ENCODE measurements at places on chromosomes 5 and 9. TPM values are rescaled to one million over a fixed set of nuclear protein-coding genes. Genes with fewer than 3 reads are reported as not detected.
A peak's percentile ranks its signal among the peaks of the same experiment; 100 is the strongest.

CDC20B gene
- total RNA-seq = not detected

GRCh38 chr5:6317116-6317798, 61.1 kb downstream of the MED10 start:
- no peak for DNase-seq

DNA sequence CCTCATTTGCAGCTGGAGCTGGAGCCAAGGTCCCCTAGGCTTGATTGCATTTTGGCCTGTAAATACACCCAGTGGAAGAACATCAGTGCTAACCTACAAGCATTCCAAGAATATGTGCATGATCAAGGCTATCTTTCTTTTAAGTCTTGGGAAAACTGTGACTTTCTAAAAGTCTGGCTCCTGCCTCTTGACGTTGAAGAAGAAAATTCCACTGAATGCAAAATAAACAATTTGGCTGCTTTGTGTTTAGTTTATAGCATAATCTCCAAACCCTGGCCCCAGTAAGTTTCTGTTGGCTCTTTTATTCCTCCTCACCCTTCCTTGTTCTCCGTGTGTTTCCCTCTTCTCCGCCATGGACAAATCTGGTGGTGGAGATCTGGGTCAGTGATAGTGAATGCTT, 109.3 kb upstream of the TLE1 start:
- no peak for DNase-seq

DNA sequence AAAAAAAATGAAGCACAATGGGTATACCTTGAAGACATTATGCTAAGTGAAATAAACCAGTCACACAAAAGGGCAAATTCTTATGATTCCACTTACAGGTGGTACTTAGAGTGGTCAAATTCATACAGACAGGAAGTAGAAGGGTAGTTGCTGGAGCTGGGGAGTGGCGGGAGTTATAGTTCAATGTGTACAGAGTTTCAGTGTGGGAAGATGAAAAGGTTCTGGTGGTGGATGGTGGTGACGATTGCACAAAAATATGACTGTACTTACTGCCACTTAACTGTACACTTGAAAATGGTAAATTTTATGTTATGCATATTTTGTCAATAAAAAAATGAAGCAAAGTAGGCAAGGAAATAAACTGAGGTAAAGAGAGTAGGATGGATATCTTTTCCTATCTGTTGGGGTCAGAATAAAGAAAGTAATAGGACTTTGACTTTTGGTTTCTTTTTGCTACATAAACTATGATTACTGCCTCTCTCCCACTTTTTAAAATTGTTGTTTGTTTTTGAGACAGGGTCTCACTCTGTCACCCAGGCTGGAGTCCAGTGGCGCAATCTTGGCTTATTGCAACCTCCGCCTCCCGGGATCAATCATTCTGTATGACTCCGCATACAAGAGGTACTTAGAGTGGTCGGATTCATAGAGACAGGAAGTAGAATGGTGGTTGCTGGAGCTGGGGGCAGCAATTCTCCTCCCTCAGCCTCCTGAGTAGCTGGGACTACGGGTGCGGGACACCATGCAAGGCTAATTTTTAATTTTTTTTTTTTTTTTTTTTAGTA, 4.0 kb upstream of the PSAT1 start:
- DNase-seq = peak; percentile 75

DNA sequence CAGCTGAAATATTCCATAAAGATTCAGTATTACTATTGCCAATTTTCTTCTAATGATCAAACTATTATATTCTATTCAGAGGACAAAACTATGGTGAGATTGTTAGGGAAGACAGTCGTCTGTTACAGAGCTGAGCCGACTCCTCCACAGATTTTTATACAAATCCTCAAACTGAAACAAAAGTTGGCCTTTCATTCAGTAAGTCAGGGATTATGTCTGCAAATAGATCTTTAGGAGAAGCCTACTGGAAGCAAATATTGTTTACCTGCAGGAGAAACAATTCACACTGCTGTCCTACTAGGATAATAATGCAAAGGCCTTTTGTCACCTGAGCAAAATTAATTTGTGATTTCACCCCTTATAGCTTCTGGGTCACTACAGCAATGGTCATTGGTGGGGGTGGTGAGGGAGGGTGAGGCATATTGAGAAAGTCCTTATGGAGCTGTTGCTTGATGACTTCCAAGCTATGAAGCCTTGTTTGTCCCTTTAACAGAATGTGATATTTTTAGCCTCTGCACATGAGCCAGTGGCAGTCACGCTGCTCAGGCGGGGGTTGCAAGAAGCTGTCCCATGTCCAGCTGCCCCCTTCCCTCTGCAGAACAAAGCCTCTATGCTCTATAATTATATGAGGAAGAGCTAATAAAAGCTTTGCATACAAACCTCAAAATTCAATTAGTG, 200.5 kb upstream of the KLF9 start:
- DNase-seq = no peak

GABRA1 gene
- total RNA-seq = not detected

DNA sequence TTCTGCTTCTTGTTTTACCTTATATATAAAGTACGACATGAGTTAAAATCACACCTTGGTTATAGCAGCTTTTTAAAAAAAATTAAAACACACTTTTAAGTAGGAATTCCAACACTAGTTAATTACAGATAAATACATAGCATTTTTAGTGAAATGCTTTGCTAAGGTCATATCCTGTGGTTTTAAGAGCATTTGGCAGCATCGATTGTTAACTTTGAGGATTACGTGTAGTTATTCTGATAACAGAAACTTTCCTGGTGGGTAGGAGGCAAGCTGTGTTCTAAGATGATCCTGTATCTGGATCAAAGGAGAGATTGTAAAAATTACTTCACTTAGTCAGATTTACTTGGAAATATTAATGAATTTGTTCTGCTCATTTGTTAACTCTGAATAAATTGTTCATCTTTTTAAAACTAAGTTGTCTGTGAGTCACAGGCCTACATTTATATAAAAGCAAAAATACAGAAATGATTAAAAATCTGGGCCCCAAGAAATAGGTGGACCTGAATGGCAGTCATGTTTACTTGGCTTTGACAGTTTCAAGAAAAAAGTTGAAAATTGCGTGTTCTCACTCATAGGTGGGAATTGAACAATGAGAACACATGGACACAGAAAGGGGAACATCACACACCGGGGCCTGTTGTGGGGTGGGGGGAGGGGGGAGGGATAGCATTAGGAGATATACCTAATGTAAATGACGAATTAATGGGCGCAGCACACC, 58.3 kb downstream of the TRIO start:
- no peak for DNase-seq

DNA sequence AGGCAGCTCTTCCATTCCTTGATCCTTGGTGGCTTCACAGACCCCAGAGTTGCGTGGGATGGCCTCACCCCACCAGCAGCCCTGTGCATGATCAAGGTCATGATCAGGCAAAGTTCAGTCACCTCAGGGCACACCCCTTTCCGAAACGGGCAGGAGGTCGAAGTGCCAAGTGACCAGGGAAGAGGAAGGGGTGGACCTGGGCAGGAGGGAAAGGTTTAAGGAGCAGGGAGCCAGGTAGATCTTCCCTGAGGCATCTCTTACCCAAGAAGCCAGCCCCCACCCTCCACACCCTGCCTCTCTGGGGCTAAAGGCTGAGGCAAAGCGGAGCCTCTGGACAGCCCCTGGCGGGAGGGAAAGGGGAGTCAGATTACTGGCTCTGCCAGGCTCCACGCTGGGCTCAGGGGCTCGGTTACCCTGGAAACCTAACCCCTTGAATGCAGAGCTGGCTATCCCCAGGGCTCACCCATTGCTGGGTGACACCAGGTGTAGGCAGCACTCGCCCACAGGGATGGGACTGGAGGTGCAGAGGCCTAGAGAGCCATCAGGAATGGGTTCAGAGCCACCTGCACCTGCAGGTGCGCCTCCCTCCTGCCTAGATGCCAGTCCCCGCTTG, 3.6 kb downstream of the MGAT4B start:
- DNase-seq = no peak

GRCh38 chr5:93585041-93585766, 2.2 kb downstream of the NR2F1 start:
- DNase-seq = no peak

RASEF gene
- total RNA-seq = not detected

GRCh38 chr5:149572170-149572569, 9.1 kb upstream of the ARHGEF37 start:
- DNase-seq = no peak

FGF1 gene
- total RNA-seq = not detected

MOB3B gene
- 0.47 TPM for total RNA-seq

GRCh38 chr9:785997-786396, 55.5 kb upstream of the DMRT1 start:
- DNase-seq = no peak

- no peak for DNase-seq
Observed at GRCh38 chr5:43044181-43044914, 4.2 kb upstream of the ANXA2R start.

GRCh38 chr5:142508591-142508990, 177.3 kb downstream of the FGF1 start:
- DNase-seq = no peak

GRCh38 chr9:98652741-98653140, 56.0 kb downstream of the GABBR2 start:
- DNase-seq = no peak

DNA sequence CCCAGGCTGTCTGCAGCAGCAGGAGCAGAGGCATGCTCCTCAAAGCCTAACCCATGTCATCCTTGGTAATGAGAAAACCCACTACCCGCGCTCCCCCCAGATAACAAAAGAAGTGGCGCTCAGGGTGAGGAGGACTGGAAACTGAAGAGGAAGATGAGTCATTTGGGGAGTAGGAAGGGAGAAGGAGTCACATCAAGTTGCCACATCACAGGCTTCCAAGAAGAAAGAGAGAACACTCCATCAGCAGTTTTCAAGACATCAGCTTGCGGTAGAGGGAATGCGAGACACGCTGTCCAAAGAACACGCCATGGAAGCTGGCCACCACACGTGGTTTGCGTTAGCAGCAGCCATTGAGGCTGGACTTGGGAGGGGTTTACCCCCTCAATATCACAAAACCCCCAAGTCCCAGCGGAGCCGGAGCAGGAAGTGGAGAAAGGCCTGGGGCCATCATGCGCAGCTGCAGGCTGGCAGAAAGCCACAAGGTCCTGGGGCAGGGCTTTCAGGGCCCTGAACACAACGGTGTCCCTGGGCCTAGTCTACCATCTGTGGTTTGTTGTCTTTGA, 41.5 kb downstream of the SH3PXD2B start:
- peak; percentile 39 for DNase-seq

DNA sequence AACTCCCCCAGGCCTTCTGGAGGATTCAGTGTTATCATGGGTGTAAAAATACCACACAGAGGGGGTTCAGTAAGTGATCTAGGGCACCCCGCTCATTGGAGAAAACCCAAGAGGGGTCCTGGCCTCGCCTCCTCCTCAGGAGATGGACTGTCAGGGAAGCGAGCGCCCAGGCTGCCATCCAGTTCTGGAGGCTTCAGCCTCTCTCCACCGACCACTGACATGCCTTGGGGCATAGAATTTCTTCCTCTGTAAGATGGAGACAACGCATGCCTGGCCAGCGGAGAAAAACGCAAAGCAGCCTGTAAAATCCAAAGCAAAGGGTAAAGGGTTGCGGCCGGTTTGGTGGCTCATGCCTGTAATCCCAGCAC, 165.4 kb downstream of the COL23A1 start:
- DNase-seq = no peak

DNA sequence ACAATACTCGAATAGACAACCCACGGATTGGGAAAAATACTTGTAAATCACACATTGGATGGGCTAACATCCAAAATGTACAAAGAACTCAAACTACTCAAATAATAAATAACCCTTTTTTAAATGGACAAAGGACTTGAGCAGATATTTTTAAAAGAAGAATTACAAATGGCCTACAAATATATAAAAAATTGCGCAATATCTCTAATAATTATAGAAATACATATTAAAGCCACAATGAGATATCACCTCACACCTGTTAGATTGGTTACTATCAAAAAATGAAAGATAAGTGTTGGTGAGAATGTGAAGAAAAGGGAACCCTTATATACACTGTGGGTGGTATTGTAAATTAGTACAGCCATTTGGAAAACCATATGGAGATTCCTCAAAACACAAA, 40.8 kb upstream of the ADAMTS19 start:
- no peak for DNase-seq

GRCh38 chr9:21244836-21245235, 5.0 kb upstream of the IFNA14 start:
- no peak for DNase-seq

DNA sequence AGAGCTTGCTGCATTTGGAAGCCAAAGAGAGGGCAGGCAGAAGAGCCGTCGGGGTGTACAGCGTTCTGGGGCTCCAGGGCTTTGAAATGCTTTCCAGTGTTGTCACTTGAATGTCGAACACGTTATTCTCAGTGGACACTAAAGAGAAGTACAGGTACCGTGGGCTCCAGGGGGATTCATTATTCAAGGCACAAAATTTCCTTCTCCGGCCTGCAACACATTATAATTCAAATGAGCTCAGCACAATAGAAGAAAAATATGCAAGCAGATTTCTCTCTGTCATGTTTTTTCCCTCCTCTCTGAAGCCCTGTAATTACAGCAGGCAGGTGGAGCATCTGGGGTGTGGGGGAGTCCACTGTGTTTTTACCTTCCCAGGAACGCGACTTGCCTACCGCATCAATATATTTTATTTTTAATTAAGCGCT, 293.1 kb downstream of the ZSWIM6 start:
- no peak for DNase-seq

GRCh38 chr9:128405077-128405779, 15.4 kb upstream of the CERCAM start:
- DNase-seq = no peak

DNA sequence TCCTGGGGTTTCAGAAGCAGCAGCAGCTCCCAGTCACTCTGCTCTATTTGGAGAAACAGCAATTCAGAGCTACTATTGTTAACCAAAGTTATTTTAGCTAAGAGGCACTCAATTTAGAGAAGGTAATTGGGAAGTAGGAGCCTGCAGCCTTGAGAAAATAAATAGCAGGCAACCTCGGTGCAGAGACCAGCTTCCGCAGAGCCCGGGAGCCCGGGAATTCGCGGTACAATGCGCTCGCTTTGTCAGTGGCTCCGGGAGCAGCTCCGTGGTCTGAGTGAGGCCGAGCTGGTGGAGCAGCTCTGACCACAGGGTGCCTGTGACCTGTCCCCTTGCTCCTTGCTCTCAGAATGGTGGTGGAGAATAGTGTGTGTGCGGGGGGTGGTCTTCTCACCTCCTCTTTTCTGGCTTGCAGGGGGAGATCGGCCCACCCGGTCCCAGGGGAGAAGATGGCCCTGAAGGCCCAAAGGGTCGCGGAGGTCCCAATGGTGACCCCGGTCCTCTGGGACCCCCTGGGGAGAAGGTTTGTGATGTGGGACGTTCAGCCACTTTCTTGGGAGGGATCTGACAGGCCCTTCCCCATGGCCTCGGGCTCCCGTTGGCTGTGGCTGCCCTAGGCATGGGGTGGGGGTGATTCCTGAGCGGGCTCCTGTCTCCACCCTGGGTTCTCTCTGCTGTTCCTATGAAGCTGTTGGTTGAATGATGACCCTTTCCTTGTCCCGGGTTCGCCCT, 95.9 kb upstream of the FCN2 start:
- no peak for DNase-seq
